NCI-H1436 treated with DMSO at 0.1 percent for 48 hours (cell line): ENCODE measurements at places on chromosomes 1 and 21.

DNA sequence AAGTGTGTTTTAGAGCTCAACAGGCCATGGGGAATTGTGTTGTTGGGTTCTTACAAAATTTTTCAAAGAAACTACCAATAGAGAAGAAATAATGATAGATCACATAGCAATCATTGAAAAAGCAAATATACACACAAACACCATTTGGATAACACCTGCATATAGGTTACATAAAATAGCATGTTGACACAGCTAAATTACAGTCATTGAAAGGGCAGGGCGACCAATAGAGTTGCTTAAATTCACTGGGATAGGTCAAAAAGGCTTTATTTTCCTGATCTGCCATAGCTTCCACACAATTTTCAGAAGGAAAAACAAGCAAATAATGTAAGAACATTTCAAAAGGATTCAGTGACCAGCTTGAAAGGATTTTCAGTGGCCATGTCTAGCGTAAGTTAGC is 57.9 kb upstream of the FGGY start:
- no peak for DNase-seq

GRCh38 chr1:25705699-25706098 is 89.1 kb downstream of the MAN1C1 start:
- no peak for DNase-seq

- no peak for DNase-seq
Measured at GRCh38 chr1:16338961-16339360, 13.3 kb downstream of the FBXO42 start.

GRCh38 chr1:208077232-208078075 is 166.5 kb upstream of the CD34 start:
- no peak for DNase-seq

- DNase-seq, result no peak
Measured at GRCh38 chr1:31769720-31770390, 5.7 kb upstream of the ADGRB2 start.

GRCh38 chr1:234842726-234843641 is 233.0 kb upstream of the IRF2BP2 start:
- DNase-seq, result no peak
